ENCODE measurements at places on chromosomes 3 and 15.

DNA sequence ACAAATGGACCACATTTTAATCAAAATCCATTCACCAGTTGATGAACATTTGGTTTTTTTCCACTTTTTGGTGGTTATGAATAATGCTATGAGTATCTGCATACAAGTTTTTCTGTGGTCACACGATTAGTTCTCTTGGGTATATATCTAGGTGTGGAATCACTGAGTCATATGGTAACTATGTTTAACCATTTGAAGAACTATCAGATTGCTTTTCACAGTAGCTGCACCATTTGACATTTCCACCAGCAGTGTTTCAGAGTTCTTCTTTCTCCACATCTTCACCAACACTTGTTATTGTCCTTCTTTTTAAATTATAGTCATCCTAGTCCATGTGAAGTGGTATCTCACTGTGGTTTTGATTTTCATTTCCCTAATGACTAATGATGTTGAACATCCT lies 33.3 kb upstream of the ATG7 start:
- no peak for DNase-seq

DNA sequence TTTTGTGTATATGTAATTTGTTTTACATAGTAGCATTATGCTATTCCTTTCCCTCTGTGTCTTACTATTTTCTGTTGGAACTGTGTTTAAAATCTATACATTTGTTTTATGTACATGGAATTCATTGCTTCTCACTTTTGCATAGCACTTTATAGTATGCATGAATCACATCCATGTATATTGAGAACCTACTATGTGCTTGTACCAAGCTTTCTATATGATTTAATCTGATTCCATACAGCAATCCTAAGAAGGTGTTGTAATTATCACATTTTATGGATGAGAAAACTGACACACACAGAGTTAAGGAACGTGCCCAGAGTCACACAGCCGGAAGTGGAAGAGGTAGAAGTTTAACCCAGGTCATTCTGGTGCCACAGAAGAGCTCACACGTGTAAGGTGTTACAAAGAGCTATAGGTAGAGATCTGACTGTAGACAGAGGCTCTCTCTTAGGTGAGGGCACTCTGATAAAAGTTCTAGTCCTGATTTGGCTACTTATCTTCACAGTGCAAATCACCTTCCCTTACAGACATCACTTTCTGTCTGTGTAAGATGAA lies 3.5 kb upstream of the SMAD3 start:
- no peak for DNase-seq

DNA sequence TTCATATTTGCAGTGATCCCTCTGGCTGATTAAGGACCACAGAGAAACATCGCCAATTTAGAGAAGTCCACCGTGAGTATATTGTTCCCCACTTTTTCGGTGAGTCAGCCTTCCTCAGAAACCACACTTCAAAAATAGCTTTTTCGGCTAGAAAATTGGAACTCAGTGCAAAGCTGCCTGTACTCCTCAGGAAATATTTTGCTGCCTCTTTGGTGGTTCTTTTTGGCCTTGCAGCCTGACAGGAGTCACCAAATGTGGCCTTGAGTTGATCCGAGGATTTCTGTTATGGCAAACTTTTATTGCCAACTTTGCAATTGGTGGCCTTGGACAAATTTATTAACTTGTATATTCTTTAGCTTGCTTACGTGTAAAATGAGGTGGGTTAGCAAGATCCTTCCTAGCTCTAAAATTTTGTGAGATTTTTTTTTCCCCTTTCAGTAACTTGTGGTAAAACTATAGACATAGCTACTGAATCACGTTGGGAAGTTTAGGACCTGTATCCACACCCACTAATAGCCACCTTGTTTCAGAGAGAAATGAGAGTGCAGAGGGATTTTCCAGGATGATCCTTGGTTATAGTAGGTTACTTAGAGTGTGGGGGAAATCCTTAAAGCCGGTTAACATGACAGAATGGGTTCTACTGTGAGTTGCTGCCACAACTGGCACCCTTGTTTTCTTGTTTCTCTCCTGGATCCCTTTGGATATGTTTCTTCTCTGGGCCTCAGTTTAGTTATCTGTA lies 9.9 kb downstream of the ARL6IP5 start:
- DNase-seq, result no peak

DNA sequence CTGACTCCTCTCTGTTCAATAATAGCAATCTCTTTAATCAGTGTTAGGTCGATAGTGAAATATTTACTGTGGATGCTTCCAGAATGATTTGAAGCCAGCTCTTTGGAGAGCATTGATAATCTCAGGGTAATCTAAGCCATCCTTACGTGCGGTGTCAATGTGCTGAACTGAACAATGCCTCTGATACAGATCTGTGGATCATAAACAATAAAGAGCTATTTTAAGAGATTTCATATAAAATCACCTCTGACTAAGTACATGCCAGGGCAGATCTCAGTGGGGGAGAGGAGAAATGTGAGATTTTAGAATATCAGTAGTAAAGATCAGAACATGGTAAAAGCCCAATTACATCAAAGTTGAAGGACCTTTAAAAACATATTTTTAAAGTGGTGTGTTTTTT lies 319.3 kb upstream of the GBE1 start:
- no peak for DNase-seq

GRCh38 chr3:57805266-57805665 lies 49.2 kb downstream of the SLMAP start:
- DNase-seq, result no peak

- no peak for DNase-seq
These were observed 31.2 kb downstream of the STRIT1 start for GRCh38 chr3:155262295-155262694.

- no peak for DNase-seq
These were observed 996 bp downstream of the RABL3 start for GRCh38 chr3:120741320-120741719.

DNA sequence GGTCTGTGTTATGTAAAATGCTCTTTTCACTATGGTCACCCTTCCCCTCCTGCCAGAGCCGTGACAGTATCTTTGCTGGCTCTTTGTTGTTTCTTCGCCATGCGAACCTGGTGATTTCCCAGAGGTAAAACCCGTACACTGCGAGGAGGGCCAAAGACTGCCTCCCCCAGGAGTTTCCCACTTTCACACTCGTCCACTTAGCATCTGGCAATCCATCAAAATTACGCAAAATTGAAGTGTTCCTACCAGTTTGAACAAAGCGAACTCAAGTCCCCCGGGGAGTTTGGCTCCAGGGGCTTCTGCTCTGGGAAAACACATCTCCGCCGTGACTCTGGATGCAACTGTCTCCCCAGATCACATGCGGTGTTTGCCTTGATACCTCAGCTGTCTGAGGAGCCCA lies 239.9 kb downstream of the FAM43A start:
- DNase-seq, result no peak

GRCh38 chr15:75869446-75869845 lies 26.2 kb downstream of the UBE2Q2 start:
- no peak for DNase-seq

DNA sequence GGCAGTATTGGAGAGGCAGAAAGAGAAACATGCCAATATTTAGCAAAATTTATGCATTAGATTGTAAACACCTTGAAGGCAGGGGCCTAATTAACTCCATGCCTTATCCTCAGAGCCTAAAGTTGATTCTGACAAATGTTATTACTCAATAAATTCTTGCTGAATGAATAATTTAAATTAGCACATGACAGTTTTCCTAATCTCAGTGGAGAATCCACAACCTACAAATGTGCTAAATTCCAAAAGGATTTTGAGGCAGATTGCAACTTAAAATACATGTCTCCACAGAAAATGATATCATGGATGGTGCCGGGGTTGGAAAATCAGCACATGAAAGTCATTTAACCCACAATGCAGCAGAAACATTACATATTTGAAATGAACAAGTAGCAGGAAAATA lies 41.1 kb upstream of the NANOGP8 start:
- no peak for DNase-seq

DNA sequence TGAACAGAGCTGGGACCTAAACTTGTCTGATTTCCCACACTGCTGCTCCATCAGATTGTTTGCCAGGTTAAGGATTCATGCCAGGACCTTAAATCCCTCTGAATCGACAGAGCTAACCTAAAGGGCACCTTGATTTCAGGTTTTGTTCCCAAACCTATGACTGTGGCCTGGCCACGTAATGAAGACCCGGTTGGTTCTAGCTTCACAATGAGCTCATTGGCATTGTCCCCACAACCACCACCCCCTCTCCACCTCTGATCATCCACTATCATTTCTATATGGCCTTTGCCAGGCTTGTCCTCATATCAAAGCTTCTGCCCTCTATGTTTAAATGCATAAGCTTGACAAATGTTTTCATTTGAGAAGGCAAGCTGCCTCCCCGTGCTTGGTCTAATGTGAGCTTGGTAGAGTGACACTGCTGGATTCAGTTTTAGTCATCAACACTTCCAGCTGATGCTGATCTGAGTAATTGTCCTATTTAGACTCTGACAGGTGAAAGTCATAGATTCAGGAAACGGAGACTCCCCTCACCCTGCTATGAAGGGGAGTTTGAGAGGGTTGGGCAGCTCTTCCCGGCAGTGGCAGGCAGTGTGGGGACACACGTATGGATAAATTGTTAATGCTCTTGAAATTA lies 407.1 kb upstream of the CFAP20DC start:
- DNase-seq, result no peak

GRCh38 chr3:184541886-184542562 lies 19.6 kb upstream of the EPHB3 start:
- no peak for DNase-seq

GRCh38 chr3:142275856-142276255 lies 50.5 kb upstream of the GK5 start:
- DNase-seq, result no peak

- DNase-seq, result no peak
These were observed 688.1 kb downstream of the ZNF385D start for GRCh38 chr3:21062831-21063294.

DNA sequence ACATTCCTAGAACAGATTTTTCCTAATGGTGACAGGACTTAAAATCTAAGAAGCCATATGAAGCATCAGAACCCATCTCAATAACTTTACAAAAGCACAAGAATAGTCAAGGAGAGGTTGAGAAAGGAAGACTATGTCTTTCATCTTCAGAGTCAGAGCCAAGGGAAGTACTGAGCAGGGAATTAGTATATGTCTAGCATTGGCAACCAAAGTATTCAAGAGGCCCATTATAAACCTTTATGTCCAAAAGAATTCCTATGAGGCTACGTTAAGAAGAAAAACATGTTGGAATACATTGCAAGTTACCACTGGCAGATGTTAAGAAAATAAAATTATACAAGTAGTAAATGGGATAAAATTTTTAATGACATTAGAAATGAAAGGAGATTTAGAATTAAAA lies 150.5 kb downstream of the MAGI1 start:
- DNase-seq, result no peak

DNA sequence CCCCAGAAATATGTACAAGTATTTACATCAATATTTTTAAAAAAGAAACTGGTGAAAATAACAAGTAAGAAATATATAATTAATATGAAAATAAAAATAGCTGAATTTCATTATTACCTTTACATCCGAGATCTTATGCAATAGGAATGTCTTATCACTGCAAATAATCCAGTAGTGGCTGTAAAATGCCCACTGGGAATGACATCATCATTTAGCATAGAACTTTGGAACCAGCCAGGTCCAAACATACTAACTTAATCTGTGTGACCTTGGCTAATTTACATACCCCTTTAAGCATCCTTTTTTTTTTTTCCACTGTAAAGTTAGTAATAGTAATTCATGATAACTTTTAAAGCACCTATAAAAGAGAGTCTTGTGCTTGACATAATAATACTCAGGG lies 611.7 kb downstream of the ZIC1 start:
- no peak for DNase-seq

- DNase-seq, result no peak
These were observed 71.1 kb downstream of the MRPL46 start for GRCh38 chr15:88395872-88396781.

- DNase-seq, result no peak
These were observed 13.4 kb upstream of the ZNF639 start for GRCh38 chr3:179309225-179310078.

- no peak for DNase-seq
These were observed 521.7 kb upstream of the MCTP2 start for GRCh38 chr15:93709708-93710107.

DNA sequence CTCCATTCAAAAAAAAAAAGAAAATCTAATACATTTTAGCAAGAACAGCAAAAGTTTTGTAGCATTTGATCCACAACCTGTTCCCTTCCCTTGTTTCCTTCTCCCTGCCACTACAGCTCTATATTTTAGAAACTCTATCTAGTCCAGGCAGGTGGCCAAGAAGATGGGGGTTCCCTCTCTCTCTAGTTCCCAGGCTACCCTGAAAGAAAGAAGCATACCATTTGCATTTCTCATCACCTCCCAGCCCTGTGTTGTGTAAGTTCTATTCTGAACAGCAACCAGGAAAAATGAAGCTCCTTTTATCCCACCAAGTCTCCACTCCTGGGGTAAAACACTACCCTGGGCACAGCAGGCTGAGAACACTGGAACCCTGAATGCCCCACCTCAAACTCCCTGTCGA lies 100.0 kb downstream of the PCCB start:
- no peak for DNase-seq

DNA sequence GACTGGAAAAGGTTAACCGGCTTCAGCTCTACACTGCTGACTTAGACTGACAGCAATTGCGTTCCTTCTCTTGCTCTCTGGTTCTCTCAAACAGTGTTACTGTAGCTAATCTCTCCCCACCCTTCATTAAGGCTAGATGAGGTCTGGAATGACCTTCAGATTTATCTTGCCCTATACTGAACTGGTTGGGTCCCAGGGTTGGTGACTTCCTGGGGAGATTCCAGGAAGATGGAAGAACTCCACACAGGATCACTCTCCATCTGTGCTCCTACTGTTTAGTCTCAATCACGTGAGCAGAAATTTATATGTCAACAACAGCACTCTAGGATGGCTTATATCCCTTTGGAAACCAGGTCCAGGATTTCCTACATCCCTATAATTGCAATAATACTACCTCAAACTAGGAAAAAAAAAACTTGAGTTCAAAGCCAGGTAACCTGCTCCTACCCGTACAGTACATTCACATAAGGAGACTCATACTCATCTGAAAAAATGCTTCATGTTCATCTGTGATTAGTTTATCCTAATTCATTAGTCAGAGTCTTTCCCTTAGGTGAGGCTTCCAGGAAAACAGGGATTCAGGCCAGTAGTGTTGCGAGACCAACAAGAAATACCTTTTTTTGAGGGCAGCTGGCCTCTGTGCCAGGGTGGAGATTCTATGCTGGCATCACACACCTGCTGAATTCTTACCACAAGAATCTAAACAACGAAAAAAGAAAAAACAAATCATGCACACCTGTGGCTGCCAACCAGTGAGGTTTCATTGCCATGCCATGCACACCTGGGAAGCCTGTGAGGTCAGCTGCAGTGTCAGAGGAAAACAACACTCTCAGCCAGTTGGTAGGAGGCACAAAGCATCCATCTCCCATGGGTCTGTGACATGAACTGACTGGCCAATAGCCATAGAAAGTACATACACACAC lies 297.3 kb downstream of the MECOM start:
- no peak for DNase-seq

- no peak for DNase-seq
These were observed 11.4 kb upstream of the HDGFL3 start for GRCh38 chr15:83219026-83219425.

DNA sequence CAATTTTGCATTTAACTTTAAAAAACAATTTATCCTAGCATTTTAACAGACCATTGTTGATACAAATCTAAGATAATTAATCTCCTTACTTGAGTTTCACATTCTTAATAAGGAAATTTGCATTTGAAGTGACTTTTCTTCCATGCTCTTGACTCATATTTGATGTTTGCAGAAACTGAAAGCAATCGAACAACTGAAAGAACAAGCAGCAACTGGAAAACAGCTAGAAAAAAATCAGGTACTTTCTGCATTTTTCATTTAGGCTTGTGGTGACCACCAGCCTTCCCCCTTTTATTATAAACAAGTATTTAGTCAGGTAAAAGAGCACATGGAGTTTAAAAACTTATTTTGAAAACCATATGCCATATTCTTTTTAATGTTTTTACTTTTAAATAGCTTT lies 20.1 kb upstream of the SELENOT start:
- DNase-seq, result no peak

All from iPS DF 19.7 (cell line).